CD14-positive monocyte (primary cell): ENCODE measurements at places on chromosomes 3 and 15. TPM values are rescaled to one million over a fixed set of nuclear protein-coding genes. Genes with fewer than 3 reads are reported as not detected.
A peak's percentile ranks its signal among the peaks of the same experiment; 100 is the strongest.

GRCh38 chr3:24156466-24156865, 211.4 kb downstream of the NR1D2 start:
- no peak for DNase-seq

GRCh38 chr15:89542369-89542768, 32.9 kb upstream of the TICRR start:
- no peak for DNase-seq

DNA sequence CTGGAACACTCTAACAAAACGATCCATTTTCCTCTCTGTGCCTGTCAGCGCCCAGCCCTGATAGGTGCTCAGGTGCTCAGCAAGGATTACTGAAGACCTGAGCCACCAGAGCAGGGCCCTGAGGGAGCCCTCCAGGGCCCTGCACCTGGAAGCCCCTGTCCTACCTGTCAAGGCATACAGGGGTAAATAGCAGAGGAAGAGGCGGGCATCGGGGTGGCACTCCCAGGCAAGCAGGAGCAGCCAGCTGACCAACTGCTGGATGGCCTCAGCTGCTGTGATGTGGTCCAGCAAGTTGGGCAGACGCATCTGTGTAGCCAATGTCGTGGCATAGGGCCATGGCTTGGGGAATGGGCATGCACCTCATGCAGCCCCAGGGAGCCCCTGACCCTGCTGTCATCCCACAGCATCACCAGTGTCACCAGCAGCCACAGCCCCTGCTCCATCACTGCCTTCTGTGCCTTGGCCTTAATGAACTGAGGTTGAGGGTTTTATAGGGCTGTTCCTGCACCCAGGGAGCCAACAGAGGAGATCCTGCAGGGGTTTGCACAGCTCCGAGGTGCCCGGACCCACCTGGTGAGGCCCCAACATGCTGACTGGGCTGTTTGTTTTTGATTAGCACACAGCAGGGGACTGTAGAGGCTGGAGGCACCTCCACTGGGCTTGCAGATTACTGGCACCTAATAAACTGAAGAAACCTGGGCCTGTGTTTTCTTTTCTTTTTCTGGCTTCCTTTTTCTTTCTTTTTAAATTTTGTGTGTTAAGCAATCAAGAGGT, 7.9 kb upstream of the WDR6 start:
- no peak for DNase-seq

- peak; percentile 39 for DNase-seq
Observed at GRCh38 chr3:117063930-117064329, 354.4 kb downstream of the TUSC7 start.

DNA sequence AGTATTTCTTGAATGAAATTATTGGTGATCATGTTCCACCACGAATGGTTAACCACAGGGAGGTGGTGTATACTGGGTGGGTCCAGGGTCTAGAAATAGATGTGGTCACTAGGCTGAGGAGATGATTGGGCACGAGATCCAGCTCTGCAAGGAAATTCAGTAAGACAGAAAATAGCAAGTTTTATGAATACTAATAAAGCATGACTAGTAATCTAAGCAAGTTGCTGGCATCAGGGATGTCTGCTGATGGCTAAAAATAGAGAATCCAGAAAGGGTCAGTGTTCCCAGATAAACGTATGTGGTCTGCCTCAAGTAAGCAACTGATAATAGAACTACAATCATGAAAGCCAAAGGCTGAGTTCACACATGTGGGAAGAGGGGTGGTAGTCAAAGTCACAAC, 108.3 kb upstream of the FRMD4B start:
- DNase-seq = no peak

- DNase-seq = no peak
Observed at GRCh38 chr3:38238416-38239008, 27.1 kb upstream of the SLC22A13 start.

DNA sequence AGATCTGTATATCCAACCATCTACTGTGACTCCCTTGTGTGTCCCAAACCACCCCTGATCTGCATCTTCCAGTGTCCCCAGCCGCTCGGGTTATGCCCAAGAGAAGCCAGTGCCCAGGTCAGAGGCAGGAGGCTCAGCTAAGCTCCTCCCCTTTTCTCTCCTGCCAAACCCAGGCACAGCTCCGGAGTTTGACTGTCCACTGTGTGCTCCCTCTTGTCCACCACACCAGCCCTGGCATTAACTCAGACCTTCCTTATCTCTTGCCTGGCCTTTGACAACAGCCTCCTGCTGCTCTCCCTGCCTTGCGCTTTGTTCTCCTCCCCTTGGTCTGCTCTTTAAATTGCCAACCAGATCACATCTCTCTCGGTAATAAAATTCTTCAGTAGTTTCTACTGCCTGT, 39.3 kb downstream of the DGKG start:
- no peak for DNase-seq

GRCh38 chr15:89409184-89410038, 74.8 kb upstream of the POLG start:
- no peak for DNase-seq

DNA sequence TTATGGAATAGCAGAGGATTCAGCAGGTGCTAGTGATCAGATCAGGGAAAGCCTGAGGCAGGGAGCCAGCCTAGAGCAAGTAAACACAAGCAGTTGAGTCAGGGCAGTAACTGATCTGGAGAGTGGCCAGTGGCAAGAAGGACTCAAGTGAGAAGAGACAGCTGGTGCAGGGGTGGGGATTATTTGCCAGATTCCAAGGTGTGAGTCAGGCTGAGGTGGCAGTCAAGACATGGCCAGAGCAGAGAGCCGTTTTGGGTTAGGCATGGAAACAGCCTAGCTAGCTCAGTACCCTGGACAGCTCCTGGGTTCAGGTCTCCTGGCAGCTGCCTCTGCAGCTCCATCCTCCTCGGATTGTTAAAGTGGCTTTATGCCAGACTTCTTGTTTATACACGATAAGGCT, 281.9 kb upstream of the ONECUT1 start:
- no peak for DNase-seq

- peak; percentile 46 for DNase-seq
Observed at GRCh38 chr3:190514413-190515153, 698 bp downstream of the IL1RAP start.

GRCh38 chr3:183073839-183074238, 25.5 kb downstream of the MCCC1 start:
- DNase-seq = peak; percentile 52

GRCh38 chr3:16828815-16829214, 55.9 kb upstream of the PLCL2 start:
- DNase-seq = peak; percentile 58

Gene ECE2
- not detected in 2 replicates for polyA plus RNA-seq

Gene TMEM158
- not detected for polyA plus RNA-seq

Gene CNTN4
- not detected for polyA plus RNA-seq

- no peak for DNase-seq
Observed at GRCh38 chr3:69784954-69785514, 45.8 kb downstream of the MITF start.

- no peak for DNase-seq
Observed at GRCh38 chr3:62607287-62608029, 234.1 kb upstream of the FEZF2 start.

- DNase-seq = no peak
Observed at GRCh38 chr15:56732135-56732885, 999 bp downstream of the ZNF280D start.

- DNase-seq = no peak
Observed at GRCh38 chr3:186519021-186519658, 25.0 kb downstream of the CRYGS start.

GRCh38 chr3:109683746-109684145, 346.4 kb upstream of the DPPA4 start:
- DNase-seq = no peak

GRCh38 chr3:8001712-8002111, 499.9 kb upstream of the LMCD1 start:
- DNase-seq = no peak

GRCh38 chr15:91522605-91523332, 330.7 kb upstream of the SLCO3A1 start:
- no peak for DNase-seq

Gene QARS1
- polyA plus RNA-seq = 326 and 368 TPM in 2 replicates

DNA sequence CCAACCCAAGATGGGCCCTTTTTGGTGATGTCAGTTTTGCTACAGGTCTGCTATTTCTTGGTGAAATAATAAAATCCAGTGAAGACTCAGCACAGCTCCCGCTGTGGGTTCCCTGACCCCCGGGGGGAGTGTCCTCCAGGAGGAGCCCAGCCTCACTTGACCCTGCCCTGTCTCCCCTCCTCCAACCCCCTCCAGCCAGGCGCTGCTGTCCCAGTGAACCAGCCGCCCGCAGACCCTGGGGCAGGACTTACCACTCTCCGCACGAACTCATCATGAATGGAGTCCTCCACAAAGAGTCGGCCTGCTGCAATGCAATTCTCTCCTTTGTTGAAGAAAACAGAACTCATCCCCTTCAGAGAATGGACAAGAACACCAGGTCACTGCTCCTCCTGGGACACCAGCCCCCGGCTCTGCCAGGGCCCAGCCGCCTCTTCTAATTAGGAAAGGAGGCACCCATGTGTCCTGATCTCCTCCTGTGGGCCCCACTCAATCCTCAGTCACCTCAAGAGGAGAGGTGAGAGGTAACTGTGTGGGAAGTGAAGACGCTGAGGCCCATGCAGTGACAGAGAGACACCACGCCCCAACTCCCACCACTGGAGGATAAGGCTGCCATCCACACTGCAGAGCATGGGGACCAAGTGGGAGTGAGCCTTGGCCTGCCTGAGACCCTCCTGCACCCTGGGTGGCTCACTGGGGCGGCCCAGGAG, 28.8 kb upstream of the SLC41A3 start:
- DNase-seq = no peak

Gene TGM4
- 0.04 TPM for polyA plus RNA-seq

Gene SLC9C1
- not detected in 2 replicates for polyA plus RNA-seq

Gene DNAH12
- 0.03 TPM in 1 of 2 replicates, not detected in the other for polyA plus RNA-seq

DNA sequence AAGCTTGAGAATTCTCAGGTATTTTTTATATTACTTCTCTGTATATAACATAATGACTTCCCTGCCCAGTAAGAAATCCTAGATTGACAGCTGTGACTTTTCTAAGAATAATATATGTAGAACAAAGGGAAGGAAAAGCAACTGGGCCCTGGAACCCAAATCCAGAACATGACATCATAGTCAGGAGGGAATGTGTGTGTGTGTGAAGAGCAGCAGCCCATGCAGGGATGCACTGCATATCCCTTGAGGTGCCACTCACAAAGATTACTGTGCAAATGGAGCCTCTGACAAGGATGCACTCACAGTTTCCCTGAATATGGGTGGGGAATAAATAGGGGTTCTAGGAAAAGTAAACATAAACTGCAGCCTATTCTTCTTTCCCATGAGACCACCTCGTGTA, 279.5 kb downstream of the NEK10 start:
- DNase-seq = no peak

- no peak for DNase-seq
Observed at GRCh38 chr3:48353987-48354386, 18.0 kb upstream of the FBXW12 start.

- DNase-seq = no peak
Observed at GRCh38 chr3:185397676-185398075, 34.7 kb downstream of the MAP3K13 start.

- no peak for DNase-seq
Observed at GRCh38 chr3:159245871-159246270, 444.0 kb downstream of the MFSD1 start.

DNA sequence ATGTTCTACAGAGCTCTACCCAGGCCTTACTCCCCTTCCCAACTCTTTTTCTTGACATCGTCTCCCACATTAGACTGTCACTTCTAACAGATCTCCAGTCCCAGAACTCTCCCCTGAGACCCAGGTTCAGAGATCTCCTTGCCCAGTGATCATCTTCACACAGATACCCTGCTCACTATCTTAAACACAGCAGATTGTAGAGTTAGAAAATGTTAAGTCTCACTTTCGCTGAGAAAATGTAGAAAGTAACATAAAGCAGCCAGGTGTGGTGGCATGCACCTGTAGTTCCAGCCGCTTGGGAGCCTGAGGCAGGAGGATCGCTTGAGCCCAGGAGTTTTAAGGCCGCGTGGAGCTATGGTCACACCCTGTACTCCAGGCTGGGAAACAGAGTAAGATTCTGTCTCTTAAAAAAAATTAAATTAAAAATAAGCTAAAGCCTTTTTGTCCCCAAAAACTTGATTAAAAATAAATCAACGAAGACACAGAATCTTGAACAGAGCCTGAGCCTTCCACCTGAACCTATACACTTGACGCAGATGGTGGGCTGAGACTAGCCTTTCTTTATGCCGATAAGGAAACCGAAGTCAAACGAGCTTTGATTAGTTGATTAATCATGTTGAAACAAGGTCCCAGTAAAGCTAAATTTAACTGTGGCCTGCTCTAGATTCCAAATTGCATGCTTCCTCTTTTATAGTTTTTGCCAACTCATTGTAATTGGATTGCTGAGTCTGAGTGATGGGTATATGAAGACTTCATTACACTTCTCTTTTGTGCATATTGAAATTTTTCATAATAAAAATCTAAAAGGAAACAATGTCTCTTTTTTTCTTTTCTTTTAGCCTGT, 31.3 kb upstream of the BLM start:
- DNase-seq = peak; percentile 72

- DNase-seq = no peak
Observed at GRCh38 chr3:40877631-40878463, 321.5 kb upstream of the CTNNB1 start.

Gene C3orf20
- polyA plus RNA-seq = not detected

DNA sequence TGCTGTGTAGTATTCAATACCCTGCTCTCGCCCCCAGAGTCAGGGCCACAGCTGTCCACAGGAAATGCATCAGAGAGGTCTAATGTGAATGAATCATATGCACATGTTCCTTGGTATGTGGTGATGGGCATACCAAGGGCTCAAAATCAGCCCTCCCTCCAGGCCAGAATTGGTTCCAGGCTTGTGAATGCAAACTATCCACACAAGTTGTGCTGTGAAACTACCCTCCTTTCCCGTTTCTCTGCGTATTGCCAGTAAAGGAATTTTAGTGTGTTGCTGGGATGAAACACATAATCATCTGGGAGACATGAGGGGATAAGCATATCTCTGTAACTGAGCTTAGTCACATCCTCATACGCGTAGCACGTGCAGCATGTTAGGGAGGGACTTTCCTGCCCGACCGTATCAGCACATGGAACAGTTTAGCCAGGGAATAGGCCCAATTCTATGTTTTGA, 9.2 kb upstream of the MME start:
- DNase-seq = no peak
